NCI-H510A (cell line): ENCODE measurements at places on chromosomes 11 and 22.

DNA sequence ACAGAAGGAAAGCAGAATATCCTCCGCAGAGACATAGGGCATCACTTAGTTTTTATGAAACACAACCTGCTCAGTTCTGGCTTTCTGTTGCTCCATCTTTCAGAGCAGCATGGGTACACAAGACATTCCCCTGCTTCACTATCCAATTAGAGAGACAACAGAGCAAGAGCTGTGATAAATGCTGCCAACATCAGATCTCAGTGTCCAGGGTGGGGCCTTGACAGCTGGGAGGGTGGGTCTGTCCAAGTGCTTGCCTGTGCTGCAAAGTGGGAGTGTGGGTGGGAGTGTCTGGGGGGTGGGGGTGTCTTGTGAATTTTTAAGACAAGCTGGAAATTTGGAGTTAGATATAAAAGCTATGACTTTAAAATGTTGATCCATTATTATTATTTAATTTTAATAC, 369.6 kb downstream of the TENM4 start:
- DNase-seq: no peak

GRCh38 chr11:126628790-126629621, 273.5 kb downstream of the ST3GAL4 start:
- DNase-seq: no peak

GRCh38 chr22:16974298-16975084, 33.5 kb downstream of the GAB4 start:
- peak; percentile 33 for DNase-seq

- peak; percentile 28 for DNase-seq
Observed at GRCh38 chr11:78228467-78228866, 39.7 kb downstream of the USP35 start.

GRCh38 chr11:7896009-7896785, 34.9 kb downstream of the OR10A6 start:
- DNase-seq: no peak

GRCh38 chr11:72102162-72102561, 935 bp downstream of the LAMTOR1 start:
- no peak for DNase-seq

GRCh38 chr22:25987948-25988347, 181.3 kb upstream of the SEZ6L start:
- no peak for DNase-seq

DNA sequence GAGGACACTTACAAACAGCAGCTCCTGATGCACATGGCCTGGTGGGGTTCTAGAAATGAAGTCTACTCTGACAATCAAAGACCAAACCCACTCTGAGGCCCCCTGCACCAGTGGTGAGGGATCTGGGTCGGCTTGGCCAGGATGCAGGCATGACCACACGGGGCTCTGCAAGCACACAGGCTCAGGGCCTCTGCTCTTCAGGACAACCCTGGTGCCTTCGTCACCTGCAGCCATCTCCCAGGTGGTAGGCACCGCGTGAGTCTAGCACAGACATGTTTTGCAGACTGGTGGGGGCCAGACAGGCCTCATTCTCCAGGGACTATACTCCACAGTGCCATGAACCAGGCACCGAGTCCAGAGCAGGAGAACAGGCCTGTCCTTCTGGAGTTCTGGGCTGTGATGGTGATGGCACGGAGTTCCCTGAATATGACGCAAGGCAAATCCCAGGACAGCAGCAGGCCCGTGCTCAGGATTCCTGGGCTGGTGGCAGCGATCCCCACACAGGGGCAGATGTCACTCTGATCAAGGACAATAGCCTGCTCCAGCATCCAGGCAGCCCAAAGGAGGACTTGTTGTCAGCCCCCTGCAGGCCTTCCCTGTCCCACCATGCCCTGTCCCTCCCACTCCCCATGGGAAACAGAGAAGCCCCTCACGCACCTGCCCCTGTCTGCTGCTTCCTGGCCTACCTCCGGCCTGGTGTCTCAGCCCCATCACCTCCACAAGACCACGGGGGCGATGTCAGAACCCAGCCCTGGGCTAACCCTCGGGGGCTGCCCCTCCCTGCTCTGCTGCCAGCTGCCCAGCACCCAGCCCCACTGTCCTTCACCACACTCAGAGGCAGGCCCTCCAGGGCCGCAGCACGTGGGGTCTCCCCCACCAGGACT, 36.1 kb downstream of the GNB1L start:
- peak; percentile 9 for DNase-seq

DNA sequence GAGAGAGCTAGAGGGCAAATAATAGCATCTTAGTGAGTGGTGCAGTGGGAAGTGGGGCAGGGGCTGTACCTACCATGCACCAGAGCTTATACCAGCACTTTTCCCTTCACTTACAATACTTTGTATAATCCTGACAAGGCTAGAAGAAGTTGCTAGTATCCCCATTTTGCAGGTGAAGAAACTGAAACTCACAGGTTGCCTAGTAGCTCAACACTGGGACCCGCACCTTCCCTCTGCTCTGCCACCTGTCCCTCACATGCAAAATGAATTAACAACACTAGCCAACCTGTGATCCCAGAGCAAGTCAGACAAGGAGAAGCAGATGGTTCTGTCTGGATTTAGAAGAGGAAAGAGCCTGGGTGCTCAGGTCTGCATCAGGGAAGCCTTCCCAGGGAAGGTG, 510.4 kb downstream of the BUD13 start:
- no peak for DNase-seq

DNA sequence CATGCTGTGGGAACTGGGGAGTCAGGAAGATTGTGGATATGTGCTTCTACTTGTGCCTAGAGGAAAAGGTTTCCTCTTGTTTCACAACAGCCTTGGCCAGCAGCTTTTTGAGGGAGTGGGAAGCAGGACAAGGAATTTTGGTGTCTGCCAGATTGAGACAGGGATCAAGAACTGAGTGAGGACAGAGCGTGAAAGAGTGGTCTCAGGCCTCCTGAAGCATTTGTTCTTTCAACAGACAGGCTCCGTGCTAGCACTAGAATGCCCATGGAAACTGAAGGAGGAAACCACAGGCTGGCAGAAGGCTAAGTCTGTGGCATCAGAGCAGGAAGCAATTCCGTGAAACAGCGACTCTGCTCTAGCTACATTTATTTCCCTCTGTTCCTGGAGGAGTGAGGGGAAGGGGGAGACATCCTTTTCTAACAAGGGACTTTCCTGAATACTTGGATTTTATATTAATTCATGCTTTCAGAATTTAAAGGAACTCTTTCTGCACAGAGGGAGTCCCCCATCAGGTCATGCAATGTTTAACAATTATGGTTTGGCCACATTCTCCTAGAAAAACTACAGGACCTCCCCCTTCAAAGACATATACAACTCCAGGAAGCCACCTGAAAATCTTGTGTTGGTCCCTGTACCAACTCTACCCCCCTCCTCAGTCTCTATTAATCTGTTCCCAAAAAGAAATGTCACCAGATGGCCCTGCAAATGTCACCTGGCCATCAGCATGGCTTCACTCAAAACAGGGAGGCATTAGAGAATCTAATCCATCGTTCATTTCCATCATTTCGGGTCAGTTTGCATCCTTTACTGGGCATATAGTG, 96.1 kb downstream of the SYT9 start:
- DNase-seq: no peak

GRCh38 chr11:47863898-47864430, 15.8 kb upstream of the NUP160 start:
- no peak for DNase-seq

DNA sequence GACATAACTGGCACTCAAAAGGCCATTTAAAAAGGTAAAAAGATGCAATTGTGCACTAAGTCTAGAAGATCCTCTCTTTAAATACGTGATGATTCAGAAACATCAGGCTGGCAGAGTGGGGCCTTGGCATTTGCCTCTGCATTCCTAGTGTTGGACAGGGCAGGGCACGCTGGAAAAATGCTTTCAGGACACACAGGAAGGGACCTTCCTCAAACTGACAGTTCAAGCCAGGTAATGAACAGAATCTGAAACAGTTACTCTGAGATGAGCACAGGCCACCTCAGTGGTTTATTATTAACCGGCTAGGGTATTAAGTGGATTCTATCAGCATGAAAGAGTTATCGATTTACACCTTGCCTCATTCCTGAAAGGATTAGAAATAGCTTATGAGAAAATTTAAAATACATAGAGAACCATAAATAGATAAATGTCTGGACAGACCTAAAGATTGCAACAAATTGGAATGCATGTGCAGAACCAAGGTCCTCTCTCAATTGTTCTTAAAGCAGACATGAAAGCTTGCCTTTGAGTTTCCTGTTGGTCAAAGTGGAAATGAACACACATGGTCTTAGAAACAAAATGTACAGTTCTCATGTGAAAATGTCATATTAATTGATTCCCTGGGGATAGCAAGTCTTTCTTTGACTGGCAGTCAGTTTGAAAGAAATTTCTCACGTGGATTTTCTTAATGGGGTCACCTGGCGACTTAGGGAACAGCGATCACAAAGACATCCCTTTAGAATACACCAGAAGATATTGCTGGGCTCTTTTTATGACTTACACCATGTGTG, 21.5 kb upstream of the CSNK2A3 start:
- no peak for DNase-seq

DNA sequence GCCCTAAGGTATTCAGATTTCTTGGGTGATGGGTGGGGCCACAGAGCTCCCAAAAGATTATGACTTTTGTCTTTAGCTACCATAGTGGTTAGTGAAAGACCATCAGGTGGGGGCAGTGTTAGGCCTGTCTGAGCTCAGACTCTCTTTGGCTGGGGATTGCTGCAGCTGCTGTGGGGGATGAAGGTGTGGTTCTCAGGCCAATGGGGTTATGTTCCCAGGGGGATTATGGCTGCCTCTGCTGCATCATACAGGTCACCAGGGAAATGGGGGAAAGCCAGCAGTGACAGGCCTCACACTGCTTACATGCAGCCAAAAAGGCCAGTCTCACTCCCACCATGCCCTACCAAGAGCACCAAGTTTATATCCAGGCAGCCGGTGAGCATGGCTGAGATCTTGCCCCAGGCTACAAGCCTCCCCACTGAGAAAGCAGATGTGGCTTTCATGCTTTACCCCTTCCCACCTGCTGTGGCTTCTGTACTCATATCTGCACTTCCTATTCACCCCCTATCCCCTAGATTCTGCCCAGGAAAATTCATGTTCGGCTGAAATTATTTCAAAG, 24.8 kb downstream of the CNTF start:
- DNase-seq: no peak

- no peak for DNase-seq
Observed at GRCh38 chr11:11537871-11538270, 83.9 kb downstream of the GALNT18 start.

- no peak for DNase-seq
Observed at GRCh38 chr11:16505481-16505880, 149.1 kb upstream of the SOX6 start.

DNA sequence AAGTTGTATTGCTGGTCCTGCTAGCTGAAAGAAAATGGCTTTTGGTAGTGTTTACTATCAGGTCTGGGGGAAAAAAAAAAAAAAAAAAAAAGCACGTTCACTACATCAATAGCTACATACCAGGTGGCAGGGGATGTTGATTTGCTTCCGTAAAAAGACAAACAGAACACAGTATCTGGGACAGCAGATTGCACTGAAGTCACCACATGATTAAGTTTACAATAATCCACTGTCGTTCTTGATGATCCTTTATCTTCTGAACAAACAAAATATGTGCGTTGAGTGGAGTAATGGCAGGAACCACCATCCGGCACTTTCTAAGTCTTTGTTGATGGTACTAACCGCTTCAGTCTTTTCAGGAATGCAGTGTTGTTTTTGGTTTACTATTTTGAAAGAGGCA, 48.7 kb downstream of the DDX6 start:
- DNase-seq: no peak

DNA sequence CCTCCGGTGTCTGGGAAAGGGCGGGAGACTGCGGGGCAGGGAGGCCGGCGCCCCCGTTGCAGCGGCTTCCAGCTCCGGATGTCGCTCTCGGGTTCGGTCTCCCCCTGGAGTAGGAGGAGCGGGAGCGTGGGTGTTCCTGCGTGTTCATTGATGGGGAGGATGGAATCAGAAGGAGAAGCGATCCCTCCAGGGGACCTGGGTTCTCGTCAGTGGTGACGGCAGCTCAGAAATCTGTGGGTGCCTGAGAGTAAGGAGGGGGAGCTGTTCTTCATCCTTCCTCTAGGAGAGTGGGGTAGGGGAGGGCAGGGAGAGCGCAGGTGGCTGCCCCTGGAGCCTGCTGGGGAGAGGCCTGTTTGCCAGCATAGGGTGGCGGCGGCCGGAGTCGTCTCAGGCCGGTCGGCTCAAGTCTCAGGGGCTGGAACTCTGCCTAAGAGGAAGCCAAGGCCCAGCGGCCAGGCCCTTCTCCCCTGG, 1.1 kb downstream of the UBASH3B start:
- DNase-seq: no peak

DNA sequence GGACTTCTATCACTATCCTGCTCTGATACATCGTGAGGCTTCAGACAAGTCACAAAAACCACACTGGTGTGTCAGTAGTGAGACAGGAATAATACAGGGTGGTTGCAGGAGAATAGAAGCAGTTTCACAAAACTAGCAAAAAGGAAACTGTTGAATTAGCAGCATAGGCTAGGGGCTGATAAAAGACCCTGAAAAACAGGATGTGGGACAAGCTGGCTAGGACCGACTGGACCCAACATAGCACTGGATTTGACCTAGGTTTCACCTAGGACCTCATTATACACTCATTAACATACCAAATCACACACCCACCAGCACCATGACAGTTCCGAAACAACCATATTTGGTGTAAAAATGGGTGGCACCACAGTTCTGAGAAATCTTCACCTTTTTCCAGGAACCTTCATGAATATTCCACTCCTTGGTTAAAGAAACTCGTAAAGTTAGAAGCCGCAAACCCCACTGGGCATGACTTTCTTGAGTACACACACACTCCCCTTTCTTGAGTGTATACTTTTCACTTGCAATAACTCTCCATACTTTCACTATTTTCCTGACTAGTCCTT, 76.2 kb downstream of the SLC1A2 start:
- no peak for DNase-seq

- no peak for DNase-seq
Observed at GRCh38 chr11:44203270-44204043, 106.5 kb downstream of the ALX4 start.

GRCh38 chr11:126468102-126468521, 112.6 kb downstream of the ST3GAL4 start:
- no peak for DNase-seq

DNA sequence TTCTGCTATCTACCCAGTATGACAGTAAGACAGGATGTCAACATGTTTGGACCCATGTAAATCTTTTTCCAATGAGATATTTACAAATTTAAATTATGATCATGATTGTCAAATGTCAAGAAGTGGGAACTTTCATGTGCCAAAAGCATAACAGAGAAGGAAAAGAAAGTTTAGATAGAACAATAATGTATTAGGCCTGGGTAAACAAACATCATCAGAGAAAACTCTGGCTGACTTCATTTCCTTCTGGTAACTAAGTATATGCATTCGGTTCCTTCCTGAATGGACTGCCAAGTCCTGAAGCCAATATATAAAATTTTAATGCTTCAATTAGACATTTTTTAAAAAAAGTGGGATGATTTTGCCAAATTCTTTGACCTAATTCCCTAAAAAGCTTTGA, 16.5 kb downstream of the RNF141 start:
- no peak for DNase-seq

GRCh38 chr11:64239662-64240434, 1.0 kb upstream of the FKBP2 start:
- no peak for DNase-seq

GRCh38 chr11:93842461-93842860, 8.0 kb downstream of the VSTM5 start:
- DNase-seq: no peak
